RCC 7860 (cell line): ENCODE measurements at places on chromosomes 3 and 15.

- no peak for DNase-seq
Observed at GRCh38 chr3:10310578-10310977, 10.3 kb downstream of the SEC13 start.

DNA sequence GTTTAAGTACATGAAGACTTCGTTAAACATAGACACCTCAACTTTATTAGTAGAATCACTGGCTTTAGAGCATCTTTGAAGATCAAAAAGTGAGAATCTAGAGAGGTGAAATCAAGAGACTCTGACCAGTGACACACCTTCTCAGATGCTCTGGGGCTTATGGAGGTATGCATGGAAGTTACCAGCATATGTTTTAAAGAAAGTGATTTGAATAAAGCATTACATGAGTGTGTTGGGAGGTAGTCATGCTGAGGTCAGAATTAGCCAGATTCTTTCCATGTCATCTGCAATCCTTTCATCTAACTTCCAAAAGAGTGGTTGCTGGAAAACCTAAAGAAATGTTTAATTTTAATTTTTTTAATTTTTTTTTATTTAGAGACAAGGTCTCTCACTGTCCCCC lies 658.0 kb upstream of the GOLIM4 start:
- no peak for DNase-seq

- DNase-seq: no peak
Observed at GRCh38 chr3:131370935-131371687, 10.5 kb upstream of the NUDT16 start.

DNA sequence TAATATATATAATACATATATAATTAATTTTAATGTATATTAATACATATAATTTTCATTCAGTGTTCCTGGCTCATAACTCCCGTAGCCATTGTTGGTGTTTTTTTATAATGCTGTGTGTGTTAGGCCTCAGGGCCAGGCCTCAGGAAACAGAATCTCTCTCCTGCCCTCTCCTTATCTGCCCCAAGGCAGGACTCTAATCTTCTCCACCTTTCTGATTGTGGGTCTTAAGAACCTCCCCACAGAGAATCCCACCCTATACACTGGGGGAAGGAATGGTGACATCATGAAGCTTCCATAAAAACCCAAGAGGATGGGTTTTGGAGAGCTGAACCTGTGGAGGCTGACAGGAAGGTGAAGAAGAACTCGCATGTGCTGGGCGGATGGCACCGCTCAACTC lies 4.0 kb upstream of the FMN1 start:
- no peak for DNase-seq

GRCh38 chr15:50180091-50180490 lies 1.9 kb upstream of the SLC27A2 start:
- DNase-seq: no peak

GRCh38 chr3:14415501-14415900 lies 13.1 kb downstream of the SLC6A6 start:
- DNase-seq: no peak

GRCh38 chr15:100898152-100898490 lies 18.5 kb downstream of the ALDH1A3 start:
- no peak for DNase-seq

DNA sequence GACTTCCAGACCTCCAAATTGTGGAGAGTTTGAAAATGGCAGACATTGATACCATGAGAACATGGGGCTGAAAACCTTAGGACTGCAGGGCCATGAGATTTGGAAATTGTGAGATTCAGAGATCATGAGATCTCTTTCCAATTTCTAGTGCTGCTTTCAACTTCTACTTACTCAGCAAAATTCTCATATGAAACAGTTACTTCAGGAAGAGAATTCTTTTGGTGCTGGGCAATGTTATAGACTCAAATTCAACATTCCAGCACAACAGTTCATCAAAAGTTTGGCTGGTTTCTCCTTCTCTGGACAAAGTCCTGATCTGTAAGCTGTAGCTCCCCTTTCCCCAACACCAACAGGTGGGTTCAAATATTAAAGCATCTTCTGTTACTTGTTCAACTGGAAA lies 506.9 kb upstream of the NECTIN3 start:
- DNase-seq: no peak

- no peak for DNase-seq
Observed at GRCh38 chr3:139710212-139710611, 32.4 kb upstream of the NMNAT3 start.

- DNase-seq: no peak
Observed at GRCh38 chr3:165192610-165193192, 3.5 kb downstream of the SLITRK3 start.

GRCh38 chr3:43181202-43181821 lies 75.4 kb upstream of the POMGNT2 start:
- no peak for DNase-seq

DNA sequence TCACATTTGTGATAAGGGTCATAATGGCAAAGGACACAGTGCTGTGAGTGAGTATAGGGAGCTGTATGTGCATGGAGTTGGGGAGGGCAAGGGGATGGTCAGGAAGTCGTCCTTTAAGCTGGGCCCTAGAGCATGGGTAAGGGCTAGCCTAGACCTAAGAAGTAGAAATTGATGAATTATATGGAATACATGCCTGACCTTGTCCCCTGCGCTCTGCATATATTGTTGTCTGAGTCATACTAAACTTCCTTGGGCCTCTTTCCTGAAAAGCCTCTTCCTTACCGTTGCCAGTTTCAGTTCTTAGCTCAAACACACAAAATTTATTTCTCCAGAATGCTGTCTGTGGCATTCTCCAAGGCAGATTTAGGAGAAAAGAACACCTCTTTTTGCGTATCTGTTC lies 4.6 kb downstream of the SNRK start:
- DNase-seq: no peak

- DNase-seq: peak; percentile 24
Observed at GRCh38 chr15:49686599-49686998, 65.8 kb downstream of the DTWD1 start.

DNA sequence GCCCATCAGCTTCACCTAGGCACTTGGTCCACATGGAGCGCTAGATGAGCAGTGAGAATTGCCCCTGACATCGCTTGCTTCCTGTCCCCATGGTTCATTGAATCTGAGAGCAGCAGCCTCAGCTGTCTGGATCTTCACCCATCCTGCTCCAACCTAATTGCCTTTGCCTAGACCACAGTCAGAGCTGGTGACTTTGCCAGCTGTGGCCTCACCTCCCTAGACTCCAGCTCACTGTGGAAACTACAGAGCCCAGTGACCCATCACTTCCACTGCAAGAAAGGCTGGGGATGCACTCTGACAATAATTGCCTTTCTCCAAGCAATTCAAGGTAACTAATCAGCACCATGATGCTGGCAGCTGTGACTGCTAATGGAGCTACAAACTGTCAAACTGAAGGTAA lies 30.6 kb upstream of the SLC6A1 start:
- DNase-seq: no peak

DNA sequence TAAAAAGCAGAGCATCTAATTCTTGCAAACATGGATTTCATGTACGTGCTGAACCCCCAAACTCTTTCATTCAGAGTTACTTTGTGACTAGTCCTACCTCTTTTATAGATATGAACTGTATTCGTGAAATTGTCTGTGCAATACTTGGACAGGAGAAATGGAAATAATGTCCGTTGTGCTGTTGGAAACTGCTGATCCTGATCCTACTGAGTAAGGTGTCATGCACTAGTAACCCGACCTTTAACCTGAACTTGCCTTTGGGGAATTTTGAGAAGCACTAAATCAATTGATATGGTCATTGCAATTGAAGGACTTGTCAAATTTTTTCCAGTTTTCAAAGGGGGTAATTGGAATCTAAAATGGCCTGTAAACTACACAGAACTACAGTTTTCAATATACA lies 856.4 kb downstream of the ROBO1 start:
- DNase-seq: no peak

GRCh38 chr3:192194085-192194484 lies 533.3 kb downstream of the FGF12 start:
- DNase-seq: no peak

DNA sequence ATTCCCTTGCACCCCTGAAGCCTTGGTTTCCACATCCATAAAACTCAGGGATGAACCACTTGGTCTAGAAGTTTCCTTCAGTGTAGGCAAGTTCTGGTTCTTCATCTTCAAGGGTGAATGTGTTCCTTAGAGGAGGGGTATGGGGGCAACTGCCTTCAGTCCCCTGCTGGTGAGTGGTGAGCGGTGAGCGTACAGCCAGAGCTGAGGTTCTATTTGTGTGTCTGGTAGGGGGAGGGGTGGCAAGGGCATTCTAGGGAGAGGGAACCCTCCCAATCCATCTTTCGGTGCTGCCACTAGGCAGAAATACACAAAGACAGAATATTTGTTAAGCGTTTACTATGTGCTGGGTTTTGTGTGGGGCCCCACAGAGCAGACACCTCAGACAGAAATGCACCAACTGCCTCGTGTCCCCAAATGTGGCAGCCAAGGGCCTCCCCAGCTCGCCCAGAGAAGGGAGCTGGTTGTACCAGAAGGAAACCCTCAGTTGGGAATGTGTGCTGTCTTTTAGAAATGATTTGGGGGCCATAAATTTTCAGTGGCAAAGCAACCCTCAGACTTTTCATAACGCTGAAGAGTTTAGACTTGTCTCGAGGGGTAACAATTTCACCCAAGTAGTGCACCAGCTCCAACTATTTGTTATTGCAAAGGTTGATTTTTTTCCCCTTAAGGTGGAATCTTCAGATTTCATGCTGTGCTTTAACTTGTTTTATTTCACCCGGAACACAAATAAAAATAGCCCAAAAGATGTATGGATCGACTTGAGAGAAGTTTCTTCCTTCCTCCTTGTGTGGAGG lies 137.6 kb downstream of the FBLN2 start:
- no peak for DNase-seq

DNA sequence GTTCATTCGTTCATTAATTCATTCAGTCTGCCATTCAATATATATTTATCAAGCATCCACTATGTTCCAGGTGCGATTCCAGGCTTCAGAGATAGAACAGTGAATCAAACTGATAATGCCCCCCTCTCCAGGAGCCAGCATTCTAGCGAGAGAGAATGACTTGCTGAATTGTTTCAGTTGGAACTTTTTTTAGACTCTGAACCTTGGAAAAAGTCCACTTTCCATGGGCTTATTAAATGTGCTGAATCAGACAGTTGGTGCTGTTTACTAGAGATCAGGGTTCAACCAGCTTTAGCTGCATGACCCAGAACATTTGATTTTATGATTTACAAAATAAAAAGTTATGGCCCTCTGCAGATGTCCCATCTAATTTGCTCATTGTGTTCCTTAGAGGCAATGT lies 213.2 kb downstream of the THSD4 start:
- no peak for DNase-seq

GRCh38 chr3:42184651-42185443 lies 81.1 kb downstream of the CCK start:
- DNase-seq: no peak

DNA sequence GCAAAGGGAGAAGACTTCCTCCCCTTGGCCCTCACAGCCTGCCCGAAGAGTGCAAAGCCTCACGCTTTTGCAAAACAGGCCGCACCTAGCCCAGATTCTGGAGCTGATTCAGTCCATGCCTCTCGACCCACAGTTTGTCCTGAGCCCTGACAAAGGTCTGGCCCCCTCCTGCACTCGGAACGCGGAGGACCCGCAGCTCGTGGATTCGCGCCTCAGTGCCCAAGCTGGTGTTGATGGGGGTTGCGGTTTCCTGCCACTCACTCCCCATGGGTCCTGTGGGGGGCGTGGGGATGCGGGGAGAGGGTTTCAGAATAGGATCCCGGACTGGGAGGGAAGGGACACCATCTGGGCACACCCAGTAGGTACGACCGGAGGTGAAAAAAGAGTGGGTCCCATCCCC lies 594 bp upstream of the CRABP1 start:
- no peak for DNase-seq

DNA sequence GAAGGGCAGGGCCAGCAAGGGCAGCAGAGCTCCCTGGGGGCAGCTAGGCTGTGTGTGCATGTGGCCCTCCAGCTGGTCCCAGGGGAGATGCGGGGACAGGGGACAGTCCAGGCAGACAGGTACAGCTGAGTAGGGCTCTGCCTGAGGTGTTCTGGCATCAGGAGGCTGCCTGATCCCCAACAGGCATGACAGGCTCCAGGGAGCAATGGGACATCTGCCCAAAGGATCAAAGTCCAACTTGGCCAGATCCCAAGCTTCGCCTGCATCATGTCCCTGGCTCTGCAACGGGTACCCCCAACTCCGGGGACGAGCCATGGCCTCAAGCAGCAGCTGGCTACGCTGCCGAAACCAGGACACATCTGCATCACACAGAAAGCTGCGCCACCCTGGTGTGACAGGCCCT lies 21.8 kb downstream of the ATRIP start:
- no peak for DNase-seq

DNA sequence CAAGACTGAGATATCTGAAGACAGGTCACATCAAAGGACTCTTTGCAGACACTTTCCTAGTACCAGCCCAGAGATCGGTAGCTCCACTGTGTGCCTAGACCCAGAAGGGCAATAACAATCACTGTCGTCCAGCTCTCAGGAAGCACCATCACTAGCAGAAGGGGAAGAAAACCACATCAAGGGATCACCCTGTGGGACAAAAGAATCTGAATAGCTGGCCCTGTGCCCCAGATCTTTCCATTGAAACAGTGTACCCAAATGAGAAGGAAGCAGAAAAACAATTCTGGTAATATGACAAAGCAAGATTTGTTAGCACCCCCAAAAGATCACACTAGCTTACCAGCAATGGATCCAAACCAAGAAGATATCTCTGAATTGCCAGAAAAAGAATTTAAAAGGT lies 404.4 kb upstream of the NECTIN3 start:
- no peak for DNase-seq

DNA sequence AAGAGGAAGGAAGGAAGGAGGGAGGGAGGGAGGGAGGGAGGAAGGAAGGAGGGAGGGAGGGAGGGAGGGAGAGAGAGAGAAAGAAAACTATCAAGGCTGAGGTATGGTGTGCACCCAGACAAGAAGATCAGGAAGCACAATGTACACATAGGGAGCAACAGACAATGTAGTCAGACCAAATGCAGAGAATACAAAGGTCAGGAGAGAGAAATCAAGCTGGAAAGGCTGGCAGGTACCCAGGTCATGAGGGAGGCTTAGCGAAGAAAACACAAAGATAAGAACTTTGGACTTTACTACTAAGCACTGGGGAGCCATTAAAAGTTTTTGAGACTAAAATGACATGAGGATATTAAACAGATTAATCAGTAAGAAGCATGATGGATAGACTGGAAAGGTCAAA lies 176.0 kb upstream of the TMCO5A start:
- DNase-seq: no peak

DNA sequence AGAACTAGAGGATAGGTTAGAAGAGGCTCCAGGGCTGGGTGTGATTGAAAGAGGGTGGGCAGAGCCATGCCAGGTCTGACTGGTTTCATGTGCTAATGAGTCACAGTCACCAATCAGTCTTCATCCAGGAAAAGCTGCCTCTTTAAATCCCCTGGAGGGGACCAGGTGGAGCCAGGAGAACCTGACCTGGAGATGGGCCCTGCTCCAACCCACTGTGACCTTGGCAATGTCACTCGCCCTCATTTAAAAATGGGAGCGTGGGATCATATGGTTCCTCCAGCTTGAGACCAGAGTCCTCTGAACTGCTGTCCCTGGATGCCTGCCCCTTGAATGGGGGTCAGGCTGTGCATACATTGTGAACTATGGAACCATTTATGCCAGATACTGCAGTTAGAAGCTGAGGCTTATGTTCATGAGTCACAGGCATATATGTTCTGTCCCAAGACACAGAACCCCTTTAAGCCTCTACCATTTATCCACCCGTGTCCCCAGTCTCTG lies 23.0 kb downstream of the HES1 start:
- no peak for DNase-seq

GRCh38 chr15:73601451-73602445 lies 31.4 kb downstream of the NPTN start:
- DNase-seq: no peak

GRCh38 chr3:49928481-49929017 lies 1.1 kb downstream of the MON1A start:
- no peak for DNase-seq
